ENCODE measurements at places on chromosomes 4 and X.

GRCh38 chr4:5143306-5143861 lies 92.1 kb downstream of the STK32B start:
- DNase-seq, result no peak

DNA sequence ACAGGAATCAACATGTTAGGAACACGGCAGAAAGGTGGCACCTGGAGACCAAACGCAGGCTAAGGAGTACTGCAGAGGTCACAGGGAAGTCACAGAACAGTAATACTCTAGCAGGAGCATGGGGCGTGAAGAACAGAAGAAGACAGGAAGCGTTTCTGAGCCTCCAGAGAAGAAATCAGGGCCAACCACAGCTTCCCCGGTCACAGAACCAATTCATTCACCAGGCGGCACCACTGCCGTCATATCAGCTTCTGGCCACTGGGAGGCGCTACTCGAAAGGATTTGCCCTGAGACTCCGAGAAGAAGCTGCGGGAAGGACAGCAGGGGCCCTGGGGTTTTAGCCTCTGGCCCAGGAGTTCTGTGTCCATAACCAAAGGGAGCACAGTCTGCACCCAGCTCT lies 78.0 kb upstream of the DRD5 start:
- DNase-seq, result peak; percentile 79

GRCh38 chr4:6507345-6507744 lies 34.9 kb upstream of the PPP2R2C start:
- DNase-seq, result peak; percentile 2

DNA sequence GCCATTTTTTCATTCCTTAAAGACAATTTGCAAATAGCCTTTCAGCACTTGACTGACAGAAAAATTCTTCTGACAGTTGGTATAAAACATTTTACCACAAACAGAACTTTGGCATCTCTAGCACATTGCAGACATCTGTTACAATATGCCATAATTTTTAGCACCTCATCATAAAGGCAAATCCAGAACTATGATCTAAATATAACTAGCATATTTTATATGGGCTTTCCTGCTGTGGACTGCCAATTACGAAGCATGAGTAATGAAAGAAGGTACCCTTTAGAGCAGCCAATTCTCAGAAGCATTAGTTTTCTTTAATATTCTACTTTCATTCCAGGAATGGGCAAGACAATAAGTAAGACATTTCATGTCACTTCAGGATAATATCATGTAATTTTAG lies 647.4 kb upstream of the GALNT7 start:
- DNase-seq, result no peak

DNA sequence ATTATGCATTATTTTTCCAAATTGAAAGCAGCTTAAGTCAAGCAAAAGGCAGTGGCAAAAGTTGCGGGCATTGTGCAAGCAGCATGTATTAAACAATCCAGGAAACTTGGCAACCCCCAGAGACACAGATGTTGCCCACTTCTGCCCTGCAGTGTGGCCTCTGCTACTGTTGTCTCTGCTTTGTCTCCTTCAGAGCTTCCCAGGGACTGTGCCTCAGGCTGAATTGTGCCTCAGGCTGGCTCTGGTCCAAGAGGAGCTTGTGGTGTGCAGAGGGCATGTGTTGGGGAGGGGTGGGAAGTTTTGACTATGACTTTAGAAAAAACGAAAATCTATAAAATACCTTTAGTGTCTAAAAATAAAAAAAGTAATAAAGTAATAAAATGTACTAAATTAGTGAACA lies 201.4 kb downstream of the CCSER1 start:
- no peak for DNase-seq

DNA sequence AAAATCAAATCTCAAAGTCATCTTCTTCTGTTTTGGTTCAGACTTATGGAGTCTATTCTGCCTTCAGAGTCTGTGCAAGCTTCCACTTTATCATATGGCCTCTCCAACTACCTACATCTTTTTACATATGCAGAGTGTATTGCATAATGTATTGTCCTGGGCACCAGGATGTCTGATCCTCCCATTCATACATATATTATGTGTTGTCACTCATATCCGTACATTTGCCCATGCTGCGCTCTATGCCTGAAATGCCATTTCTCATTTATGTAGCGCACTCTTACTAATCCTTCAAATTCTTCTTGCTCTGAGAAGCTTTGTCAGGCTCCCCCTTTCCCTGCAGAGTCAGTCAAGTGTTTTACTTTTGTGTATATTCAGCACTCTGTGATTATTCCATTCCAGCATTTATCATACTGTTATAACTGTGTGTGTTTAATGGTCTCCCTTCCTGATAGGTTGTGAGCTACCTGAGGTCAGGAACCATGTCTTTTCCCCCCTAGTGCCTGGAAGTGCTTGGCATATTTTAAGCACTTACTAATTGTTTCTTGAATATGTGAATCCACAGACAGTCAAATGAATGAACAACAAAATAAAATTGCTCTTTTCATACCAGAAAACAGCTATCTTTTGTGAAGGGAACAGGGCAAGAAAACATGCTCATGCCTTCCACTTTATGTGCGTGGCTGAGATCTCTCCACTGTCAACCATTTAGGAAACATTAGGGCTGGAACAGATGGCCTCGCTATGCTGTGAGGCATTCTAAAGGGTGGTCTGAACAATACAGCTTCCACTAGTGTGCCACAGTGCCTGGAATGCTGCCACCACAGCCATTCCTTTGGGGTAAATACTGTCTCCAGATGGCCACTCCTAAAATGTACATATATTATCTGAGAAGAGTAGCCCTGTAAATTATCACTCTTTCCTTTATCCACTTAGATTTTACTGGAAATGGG lies 81.8 kb downstream of the GLUD2 start:
- DNase-seq, result no peak

DNA sequence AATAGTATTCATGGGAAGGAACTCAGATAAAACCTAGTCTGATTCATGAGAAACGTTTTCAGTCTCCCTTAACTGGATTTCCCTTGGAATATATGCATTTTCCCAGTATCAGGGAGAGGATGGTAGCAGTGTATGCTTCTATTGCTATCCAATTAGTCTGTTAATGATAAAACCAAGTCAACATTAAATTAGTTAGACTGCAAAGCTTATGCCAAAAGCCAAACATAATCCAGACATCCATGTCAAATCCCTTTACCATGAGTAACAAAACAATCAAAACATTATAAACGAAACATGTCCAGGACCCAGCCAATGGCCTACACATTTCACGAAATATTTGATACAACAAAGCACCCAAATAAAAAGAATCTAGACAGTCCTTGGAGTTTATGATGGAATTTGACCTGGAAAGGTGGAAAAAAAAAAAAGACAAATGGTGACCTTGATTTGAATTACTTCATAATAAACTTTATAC lies 34.5 kb upstream of the VEGFD start:
- DNase-seq, result no peak

- no peak for DNase-seq
Observed at GRCh38 chr4:123127218-123127617, 204.8 kb upstream of the NUDT6 start.

- no peak for DNase-seq
Observed at GRCh38 chr4:147526272-147526654, 45.4 kb downstream of the EDNRA start.

GRCh38 chr4:165758086-165758485 lies 115.0 kb upstream of the TLL1 start:
- DNase-seq, result no peak

- DNase-seq, result no peak
Observed at GRCh38 chrX:38061335-38061734, 55.0 kb downstream of the SYTL5 start.

DNA sequence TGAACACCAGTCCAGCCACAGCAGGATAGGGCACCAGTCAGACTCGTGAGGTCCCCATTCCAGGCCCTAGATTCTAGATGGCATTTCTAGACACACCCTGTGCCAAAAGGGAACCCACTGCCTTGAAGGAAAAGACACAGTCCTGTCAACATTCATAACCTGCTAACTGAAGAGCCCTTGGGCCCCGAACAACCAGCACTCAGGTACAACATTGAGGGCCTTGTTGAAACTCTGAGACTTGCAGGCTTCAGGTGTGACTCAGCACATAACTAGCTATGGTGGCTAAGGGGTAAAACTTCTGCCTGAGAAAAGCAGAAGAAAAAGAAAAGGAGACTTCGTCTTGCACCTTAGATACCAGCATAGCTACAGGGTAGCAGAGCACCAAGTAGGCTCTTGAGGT lies 252.9 kb upstream of the GRID2 start:
- DNase-seq, result no peak

GRCh38 chr4:87516683-87517082 lies 12.5 kb downstream of the SPARCL1 start:
- no peak for DNase-seq

GRCh38 chr4:16764622-16765021 lies 133.8 kb downstream of the LDB2 start:
- DNase-seq, result no peak

DNA sequence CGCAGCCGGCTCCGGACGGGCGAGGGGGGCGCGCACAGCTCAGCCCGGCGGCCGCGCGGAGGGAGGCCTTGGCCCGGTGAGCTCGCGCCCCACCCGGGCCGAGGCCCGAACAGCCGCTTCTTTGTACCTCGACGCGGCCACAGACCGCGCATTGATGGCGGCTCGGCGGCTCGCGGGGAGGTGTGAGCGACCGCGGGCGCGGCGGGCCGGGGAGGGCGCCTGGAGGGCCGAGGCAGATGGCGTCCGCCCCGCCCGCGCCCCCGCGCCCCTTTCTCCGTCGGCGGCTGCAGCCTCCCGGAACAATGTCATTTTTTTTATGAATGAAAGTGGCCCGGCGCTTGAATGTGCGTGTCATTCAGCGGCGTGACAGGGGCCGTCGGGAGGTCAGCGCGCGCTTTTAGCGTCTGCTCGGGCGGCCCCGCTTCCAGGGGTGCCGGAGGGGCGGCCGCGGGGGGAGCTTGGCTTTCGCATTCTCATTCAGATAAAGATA lies 1.8 kb downstream of the FGFR3 start:
- DNase-seq, result no peak

DNA sequence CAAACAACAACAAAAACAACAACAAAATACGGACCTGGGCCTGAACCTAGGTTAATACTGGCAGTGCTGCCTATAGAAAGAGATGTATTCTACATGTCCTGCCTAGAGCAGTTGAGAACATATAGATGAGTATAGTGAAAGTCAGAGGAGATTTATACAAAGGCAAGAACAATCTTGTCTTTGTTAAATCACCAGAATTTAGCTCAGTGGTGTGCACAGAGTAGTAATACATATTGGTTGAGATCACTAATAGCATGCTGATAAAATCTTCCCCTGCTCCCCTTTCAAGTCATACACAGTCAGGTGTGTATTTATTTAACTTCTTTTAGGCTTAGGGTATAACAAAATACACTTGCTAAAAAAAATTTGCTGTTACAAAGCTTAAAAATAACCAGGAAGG lies 247.8 kb downstream of the ADGRL3 start:
- no peak for DNase-seq

DNA sequence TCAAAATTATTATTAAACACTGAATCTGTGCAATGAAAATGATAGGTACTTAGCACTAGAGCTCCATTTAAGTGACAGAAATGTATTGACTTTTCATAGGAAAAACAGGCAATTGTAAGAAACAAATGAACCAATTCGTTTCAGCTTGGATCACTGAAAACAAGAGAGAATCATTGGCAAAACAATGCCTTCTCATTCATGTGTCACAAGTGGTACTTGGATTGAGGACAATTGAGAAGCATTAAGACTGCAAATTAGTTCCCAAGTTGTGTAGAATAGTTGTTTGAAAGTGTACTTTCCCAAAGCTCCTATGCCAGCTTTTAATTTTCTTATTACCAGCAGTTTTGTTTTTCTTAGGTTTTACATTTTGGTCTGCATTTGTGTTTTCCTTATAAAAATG lies 20.6 kb downstream of the CNKSR2 start:
- DNase-seq, result no peak

DNA sequence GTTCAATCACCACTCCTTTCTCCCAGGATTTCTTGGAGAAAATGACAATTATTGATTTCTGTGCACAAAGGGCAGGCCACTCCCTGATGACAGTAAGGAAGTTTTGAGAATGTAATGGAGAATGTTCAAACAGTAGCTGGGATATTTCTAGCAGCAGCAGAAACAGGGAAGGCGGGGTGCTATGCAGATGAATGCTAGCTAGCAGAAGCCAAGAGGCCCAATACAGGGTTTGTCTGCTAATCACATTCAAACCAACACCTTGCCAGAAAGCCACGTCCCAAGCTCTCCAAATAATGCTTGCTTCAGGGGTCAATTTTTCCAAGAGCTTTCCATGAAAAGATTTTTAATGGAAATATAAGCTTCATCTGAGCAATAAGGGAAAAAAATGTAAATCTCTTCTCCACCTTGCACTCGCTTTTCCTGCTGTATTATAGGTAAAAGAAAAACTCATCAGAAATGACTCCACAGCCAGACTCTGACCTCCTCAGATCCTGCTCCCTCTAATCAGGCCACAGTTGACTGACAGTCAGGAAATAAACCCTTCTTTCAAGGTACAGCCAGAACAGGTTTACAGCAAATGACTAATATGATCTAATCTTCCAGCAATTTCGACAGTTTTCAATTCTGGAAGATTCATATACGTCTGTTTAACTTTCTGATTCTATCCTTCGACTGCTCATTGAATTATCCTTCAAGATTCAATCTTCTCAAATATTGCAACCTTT lies 84.7 kb upstream of the PCDH19 start:
- no peak for DNase-seq

DNA sequence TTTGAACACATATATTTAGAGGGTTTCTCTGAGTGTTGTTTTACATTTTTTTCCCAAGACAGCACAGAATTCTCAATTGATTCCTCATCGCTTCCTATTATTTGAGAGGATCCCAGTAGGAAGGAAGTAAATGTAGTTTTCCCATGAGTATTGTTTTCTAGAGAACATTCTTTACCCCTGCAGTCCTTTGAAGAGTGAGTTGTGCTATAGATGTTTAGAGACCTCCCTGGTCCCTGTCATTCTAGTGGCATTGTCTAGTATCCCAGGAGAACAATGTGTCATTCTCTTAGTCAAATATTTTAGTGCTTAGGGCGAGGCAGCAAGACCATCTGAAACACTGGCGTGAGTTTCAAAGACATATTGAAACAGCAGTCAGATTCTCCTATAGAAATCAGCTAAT lies 32.5 kb downstream of the SORBS2 start:
- DNase-seq, result no peak

DNA sequence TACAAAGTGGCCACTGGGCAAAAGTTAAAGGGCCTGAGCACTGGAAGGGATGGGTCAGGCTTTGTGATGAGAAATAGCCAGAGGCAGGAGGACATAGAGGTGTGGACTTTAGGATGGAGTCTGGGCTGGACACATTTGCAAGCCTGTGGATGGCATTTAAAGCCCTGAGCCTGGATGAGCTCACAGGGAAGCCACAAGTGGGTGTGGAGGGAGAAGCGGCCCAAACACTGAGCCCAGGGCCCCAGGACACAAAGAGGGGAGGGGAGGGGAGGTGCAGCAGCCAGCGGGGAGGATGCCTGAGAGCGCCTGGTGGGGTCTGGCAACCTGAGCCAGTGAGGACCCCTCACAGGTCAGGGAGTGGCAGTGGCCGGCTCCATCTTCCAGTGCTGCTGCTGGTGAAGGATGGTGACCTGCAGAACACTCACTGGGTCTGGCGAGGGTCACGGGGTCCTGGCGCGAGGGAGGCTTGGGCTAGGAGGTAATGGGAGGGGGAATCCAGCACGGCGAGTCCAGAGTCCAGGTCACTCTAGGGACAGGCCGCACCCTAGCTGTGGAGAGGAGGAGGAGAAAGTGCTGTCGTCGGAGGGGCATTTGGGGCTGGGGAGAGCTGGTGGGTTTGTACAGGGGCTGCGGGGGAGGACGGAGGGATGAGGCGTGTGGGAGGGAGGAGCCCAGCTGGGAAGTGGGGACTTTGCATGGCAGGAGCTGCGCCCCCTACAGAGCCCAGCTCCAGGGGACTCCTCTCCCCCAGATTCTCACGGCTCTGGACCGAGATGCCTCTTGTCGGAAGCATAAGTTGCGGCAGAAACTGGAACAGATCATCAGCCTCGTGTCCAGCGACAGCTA lies 7.0 kb downstream of the LAGE3 start:
- no peak for DNase-seq

Data from stimulated activated CD4-positive, alpha-beta T cell treated with anti-CD3 and anti-CD28 coated beads, Interleukin-2, amount 100 ng/mL, for 24 hours (primary cell).